Breast epithelium (tissue), 4 donors: ENCODE measurements at places on chromosomes 11 and 22. TPM values are rescaled to one million over a fixed set of nuclear protein-coding genes. Genes with fewer than 3 reads are reported as not detected.

DNA sequence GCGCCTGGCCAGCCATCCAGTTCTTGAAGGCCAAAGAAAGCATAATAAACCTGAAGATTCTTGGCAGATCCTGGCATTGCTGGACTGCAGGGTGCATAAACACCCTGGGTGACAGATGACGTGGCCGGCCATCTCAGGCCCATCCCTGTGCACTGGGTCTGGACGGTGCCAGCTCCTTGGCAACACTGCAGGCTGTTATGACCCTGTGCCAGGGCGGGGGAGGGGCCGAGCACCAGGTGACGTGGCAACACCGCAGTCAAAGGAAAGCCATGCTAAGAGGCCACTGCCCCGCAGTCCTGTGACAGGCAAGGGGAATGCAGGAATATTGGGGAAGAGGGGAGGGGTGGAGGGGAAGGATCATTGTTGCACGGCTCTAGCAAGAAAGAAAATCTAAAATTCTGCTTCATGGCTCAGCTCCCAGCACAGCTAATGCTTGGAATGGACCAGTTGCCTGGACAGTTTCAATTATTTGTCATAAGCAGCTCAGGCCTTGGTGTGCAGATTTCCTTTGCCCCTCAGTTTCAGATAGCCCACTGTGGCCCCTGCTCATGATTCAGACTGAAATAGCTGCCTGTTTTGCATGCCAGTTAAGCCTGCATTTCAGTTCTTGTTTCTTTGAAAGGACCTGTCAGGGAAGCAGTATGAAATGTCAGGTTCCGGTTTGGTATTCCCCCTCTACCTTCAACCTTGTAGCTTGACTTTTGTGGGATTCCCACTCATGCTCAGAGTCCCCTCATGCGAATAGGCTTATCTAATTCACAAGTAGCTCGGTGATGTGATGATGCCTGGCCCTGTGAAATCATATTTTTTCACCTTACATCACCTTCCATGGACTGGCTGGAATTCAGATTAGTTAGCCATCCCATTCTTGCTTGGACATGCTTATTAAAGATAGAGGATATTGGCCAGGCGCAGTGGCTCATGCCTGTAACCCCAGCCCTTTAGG is 29.7 kb upstream of the DDX6 start:
- no peaks in the 10 kb centered on the region for H3K27me3 ChIP-seq
- peak; percentile 92 for DNase-seq
- H3K4me3 ChIP-seq = no peak overlapping the region
- no peaks in the 10 kb centered on the region for H3K36me3 ChIP-seq
- H3K4me1 ChIP-seq = no peaks in the 10 kb centered on the region

GRCh38 chr11:35045236-35045820 is 93.6 kb upstream of the CD44 start:
- no peaks in the 10 kb centered on the region for H3K36me3 ChIP-seq
- no peak overlapping the region for H3K4me3 ChIP-seq
- no peaks in the 10 kb centered on the region for H3K27me3 ChIP-seq

GRCh38 chr22:31446208-31446607 is 43.4 kb downstream of the EIF4ENIF1 start:
- H3K36me3 ChIP-seq = no peaks in the 10 kb centered on the region
- H3K27me3 ChIP-seq = no peaks in the 10 kb centered on the region
- no peak for DNase-seq
- H3K4me1 ChIP-seq = no peaks in the 10 kb centered on the region
- H3K27ac ChIP-seq = no peak overlapping the region

GRCh38 chr11:47917599-47918369 is 62.6 kb upstream of the PTPRJ start:
- peak overlapping the region; percentile 56 for H3K27ac ChIP-seq
- no peaks in the 10 kb centered on the region for H3K27me3 ChIP-seq
- H3K36me3 ChIP-seq = no peaks in the 10 kb centered on the region
- DNase-seq = peak; percentile 58
- H3K4me1 ChIP-seq = no peaks in the 10 kb centered on the region

GRCh38 chr22:48090332-48090672 is 1327.9 kb downstream of the TBC1D22A start:
- H3K27ac ChIP-seq = no peak overlapping the region
- no peak for DNase-seq
- H3K4me3 ChIP-seq = peak overlapping the region; percentile 48
- peaks cover 14% of the 10 kb centered on the region for H3K27me3 ChIP-seq
- H3K36me3 ChIP-seq = no peaks in the 10 kb centered on the region
- no peaks in the 10 kb centered on the region for H3K4me1 ChIP-seq

GRCh38 chr11:44943118-44943517 is 7.6 kb downstream of the TP53I11 start:
- H3K4me3 ChIP-seq = no peak overlapping the region
- no peaks in the 10 kb centered on the region for H3K36me3 ChIP-seq
- no peak for DNase-seq
- H3K27me3 ChIP-seq = no peaks in the 10 kb centered on the region
- no peaks in the 10 kb centered on the region for H3K4me1 ChIP-seq

- H3K27me3 ChIP-seq = no peaks in the 10 kb centered on the region
- no peak overlapping the region for H3K4me3 ChIP-seq
- H3K4me1 ChIP-seq = no peaks in the 10 kb centered on the region
- H3K27ac ChIP-seq = no peak overlapping the region
- no peak for DNase-seq
- no peaks in the 10 kb centered on the region for H3K36me3 ChIP-seq
Measured at GRCh38 chr11:76120513-76121101, 85.7 kb downstream of the WNT11 start.

DNA sequence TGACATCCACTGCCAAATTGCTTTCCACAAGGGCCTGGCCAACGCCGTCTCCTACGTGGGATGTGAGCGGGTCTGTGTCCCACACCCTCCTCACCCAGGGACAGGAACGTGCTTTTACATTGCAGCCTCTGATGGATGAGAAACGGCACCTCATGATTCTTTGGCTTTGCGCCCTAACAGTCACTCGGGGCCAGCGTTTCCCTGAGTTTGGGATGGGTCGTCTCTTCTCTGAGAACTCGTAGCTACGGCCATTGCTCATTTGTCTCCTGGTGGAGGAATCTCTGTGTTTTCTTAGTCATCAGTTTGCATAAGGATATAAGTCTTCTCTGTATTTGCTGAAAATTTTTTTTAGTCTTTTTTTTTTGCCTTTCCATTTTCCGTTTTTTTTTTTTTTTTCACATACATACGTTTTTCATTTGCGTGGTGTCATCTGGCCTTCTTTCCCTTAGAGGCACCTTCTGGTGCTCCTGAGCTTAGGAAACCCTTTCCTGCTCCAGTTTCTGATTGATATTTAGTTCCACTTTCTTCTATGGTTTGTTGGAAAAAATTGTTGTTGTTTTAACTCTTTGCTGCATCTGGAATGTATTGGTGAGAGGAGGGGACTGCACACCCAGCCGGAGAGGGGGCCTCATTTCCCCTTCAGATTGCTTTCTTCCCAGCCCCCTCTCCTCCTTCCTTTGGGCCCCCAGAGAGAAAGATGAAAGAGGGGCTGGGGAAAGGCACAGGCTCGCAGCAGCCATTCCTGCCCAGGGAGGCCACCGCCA is 12.0 kb downstream of the TNNT3 start:
- H3K4me3 ChIP-seq = no peak overlapping the region
- no peaks in the 10 kb centered on the region for H3K36me3 ChIP-seq

GRCh38 chr22:28999919-29000556 is 61.6 kb downstream of the C22orf31 start:
- H3K4me3 ChIP-seq = no peak overlapping the region
- no peak for DNase-seq
- H3K4me1 ChIP-seq = no peaks in the 10 kb centered on the region
- no peaks in the 10 kb centered on the region for H3K36me3 ChIP-seq

DNA sequence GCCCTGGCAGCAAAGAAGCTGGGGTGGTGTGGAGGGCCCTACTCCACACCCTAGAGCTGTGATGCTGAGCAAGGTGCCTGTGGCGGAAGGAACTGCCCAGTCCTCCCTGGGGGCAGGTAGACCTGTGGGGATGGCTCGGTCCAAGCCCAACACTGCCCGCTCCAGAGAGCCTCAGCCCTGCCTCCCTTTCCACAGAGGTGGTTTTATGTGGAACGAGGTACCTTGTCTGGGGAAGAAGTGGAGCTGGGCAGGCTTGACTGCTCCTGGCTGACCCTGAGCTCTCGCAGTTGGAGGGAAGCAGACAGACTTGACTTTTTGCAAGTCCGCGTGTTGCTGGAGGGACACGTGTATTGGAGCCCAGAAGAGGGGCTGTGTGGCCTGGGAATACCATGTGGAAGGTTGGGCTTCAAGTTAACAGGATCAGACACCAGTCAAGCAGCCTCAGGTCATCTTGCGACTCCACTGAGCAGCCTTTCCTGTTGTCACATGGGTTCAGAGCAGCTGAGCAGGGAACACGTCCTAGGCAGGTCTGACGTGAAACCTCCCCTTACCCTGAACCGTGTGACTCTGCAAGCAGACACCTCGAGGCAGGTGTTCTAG is 117.7 kb downstream of the CACNA1I start:
- no peak for DNase-seq
- no peaks in the 10 kb centered on the region for H3K36me3 ChIP-seq
- H3K27ac ChIP-seq = no peak overlapping the region

- no peak overlapping the region for H3K27ac ChIP-seq
- no peaks in the 10 kb centered on the region for H3K27me3 ChIP-seq
- no peak overlapping the region for H3K4me3 ChIP-seq
Measured at GRCh38 chr11:115290893-115291292, 213.3 kb downstream of the CADM1 start.

DNA sequence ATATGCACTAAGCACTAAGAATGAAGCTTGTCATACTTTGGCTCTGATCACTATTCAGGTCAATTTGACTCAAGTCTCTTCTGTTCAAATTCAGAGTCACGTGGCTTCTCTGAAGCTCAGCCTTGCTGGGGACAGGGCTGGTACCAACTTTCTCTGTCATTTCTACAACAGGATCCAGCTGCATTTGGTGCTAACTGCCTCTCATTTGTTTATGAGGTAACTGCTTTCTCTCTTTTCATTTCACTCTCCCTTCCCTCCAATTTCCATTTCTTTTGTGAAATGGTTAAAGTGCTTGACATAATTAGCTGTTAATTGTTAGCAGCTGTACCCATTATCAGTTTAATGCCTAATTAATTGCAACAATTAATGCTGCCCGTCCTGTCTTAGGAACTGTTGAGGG is 259.7 kb upstream of the PLET1 start:
- no peaks in the 10 kb centered on the region for H3K36me3 ChIP-seq
- DNase-seq = no peak
- H3K27me3 ChIP-seq = no peaks in the 10 kb centered on the region
- H3K4me3 ChIP-seq = no peak overlapping the region

- H3K4me3 ChIP-seq = no peak overlapping the region
- no peak for DNase-seq
- H3K4me1 ChIP-seq = no peaks in the 10 kb centered on the region
- H3K27me3 ChIP-seq = no peaks in the 10 kb centered on the region
- H3K27ac ChIP-seq = no peak overlapping the region
Measured at GRCh38 chr22:35337932-35338331, 38.2 kb downstream of the TOM1 start.

GRCh38 chr22:38628444-38628843 is 27.7 kb downstream of the FAM227A start:
- H3K27ac ChIP-seq = no peak overlapping the region
- no peak overlapping the region for H3K4me3 ChIP-seq
- H3K36me3 ChIP-seq = no peaks in the 10 kb centered on the region
- H3K27me3 ChIP-seq = no peaks in the 10 kb centered on the region

GRCh38 chr11:33689501-33689900 is 11.1 kb downstream of the C11orf91 start:
- H3K36me3 ChIP-seq = no peaks in the 10 kb centered on the region
- peaks cover 31% of the 10 kb centered on the region for H3K4me1 ChIP-seq
- H3K27ac ChIP-seq = peak overlapping the region; percentile 96
- H3K27me3 ChIP-seq = no peaks in the 10 kb centered on the region

GRCh38 chr11:58506935-58507334 is 970 bp downstream of the OR5B21 start:
- DNase-seq = no peak
- H3K4me3 ChIP-seq = no peak overlapping the region
- H3K36me3 ChIP-seq = no peaks in the 10 kb centered on the region
- no peak overlapping the region for H3K27ac ChIP-seq
- H3K4me1 ChIP-seq = no peaks in the 10 kb centered on the region

- DNase-seq = no peak
- H3K27ac ChIP-seq = no peak overlapping the region
- no peaks in the 10 kb centered on the region for H3K36me3 ChIP-seq
- H3K27me3 ChIP-seq = no peaks in the 10 kb centered on the region
- no peaks in the 10 kb centered on the region for H3K4me1 ChIP-seq
- no peak overlapping the region for H3K4me3 ChIP-seq
Measured at GRCh38 chr11:91023731-91024130, 800.9 kb upstream of the CHORDC1 start.

DNA sequence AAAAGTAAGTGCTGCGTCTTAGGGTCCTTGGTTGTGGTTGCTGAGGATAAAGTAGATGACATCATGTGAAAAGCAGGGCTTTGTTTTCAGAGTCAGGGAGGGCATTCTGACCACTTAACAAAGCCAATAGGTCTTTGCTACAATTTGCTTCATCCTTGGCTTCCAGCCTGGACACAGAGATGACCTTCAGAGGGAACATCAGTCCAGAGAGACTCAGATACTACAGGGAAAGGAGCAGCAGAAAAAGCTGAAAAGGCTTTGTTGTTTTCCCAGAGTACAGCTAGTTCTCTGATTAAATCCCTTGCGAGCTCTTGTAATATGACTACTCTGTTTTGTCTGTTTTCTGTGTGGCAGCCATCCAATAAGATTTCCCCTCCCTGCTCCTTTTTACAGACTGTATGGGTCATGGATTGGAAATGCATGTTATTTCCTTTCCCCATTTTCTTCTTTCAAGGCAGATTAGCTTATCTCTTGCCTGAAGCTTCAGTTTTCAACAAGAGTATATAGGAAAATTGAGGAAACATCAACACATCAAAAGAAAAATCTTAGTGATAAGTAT is 31.9 kb downstream of the ATG13 start:
- no peaks in the 10 kb centered on the region for H3K4me1 ChIP-seq
- H3K27me3 ChIP-seq = no peaks in the 10 kb centered on the region
- H3K27ac ChIP-seq = peak overlapping the region; percentile 26
- no peak overlapping the region for H3K4me3 ChIP-seq
- DNase-seq = peak; percentile 44

DNA sequence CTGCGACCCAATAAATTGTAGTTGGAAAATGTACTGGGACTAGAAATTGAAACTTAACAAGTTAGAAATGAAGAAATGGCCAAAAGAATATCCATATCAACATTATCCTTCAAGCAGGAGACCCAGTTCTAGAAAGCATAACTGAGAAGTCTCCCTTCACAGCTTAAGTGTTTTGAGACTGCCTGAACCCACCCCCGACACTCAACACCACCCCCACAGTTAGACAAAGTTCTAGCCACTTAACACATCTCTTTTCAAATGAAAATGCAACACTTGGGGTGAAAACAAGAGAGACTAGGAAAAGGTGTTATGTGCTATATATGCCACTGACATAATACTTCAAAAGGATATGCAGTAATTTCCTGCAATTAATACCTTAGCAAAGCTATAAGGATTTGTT is 184.5 kb downstream of the SOX6 start:
- no peaks in the 10 kb centered on the region for H3K4me1 ChIP-seq
- H3K4me3 ChIP-seq = no peak overlapping the region
- no peak for DNase-seq
- H3K27ac ChIP-seq = no peak overlapping the region
- no peaks in the 10 kb centered on the region for H3K36me3 ChIP-seq
- no peaks in the 10 kb centered on the region for H3K27me3 ChIP-seq

- peak overlapping the region; percentile 91 for H3K27ac ChIP-seq
- peak overlapping the region; percentile 36 for H3K4me3 ChIP-seq
- DNase-seq = peak; percentile 91
- H3K4me1 ChIP-seq = peaks cover 16% of the 10 kb centered on the region
- H3K27me3 ChIP-seq = no peaks in the 10 kb centered on the region
Measured at GRCh38 chr11:57778318-57779037, 16.9 kb downstream of the CTNND1 start.

The RIMBP3C gene
- not detected for total RNA-seq

The MAP6 gene
- total RNA-seq = 5.0 TPM

The SMC1B gene
- not detected for total RNA-seq

The OR8G5 gene
- not detected for total RNA-seq

The TMX2 gene
- total RNA-seq = 80.1 TPM

The FAT3 gene
- 5.0 TPM for total RNA-seq
